ENCODE measurements at places on chromosomes 16 and 17.

- no peak for DNase-seq
Observed at GRCh38 chr16:58500430-58501241, 693 bp downstream of the NDRG4 start.

DNA sequence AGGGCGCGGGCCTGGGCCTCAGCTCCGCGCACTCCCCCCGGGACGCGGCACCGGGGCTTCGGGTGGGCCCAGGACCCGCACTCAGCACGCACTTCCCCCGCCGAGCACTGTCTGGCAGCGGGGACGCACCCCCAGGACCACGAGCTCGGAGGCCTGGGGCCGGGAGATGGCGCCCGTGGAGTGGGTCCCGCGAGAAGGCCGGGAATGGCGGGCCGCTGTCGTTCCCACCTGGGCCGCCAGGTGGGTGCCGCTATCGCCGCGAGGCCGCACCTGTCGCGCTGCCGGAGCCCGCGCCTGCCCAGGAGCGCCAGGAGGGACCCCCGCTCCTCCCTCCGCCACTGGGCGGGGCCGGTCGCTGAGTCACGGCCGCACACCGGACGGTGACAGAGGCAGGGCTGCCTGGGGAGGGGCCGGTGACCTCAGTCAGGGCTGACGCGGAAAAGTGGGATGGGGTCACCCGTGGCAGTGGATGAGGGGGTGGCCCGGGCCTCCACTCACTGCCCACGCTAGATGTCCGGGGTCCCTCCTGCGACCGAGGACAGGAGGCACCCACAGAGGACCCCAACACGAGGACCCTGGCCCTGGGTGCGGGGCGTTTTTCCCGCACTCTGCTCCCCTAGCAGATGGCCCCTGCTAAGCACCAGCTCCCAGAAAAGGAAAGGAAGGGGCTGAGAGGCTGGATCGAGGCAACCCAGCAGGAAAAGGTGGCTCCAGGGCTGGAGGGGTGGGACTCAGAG is 6.9 kb upstream of the ACTG1 start:
- DNase-seq, result peak; percentile 60

GRCh38 chr17:67554634-67555033 is 163.1 kb upstream of the NOL11 start:
- no peak for DNase-seq

- no peak for DNase-seq
Observed at GRCh38 chr16:64211331-64211730, 910.5 kb downstream of the CDH11 start.

- DNase-seq, result no peak
Observed at GRCh38 chr17:49527927-49528651, 33.0 kb downstream of the NGFR start.

- no peak for DNase-seq
Observed at GRCh38 chr17:82353484-82353883, 5.6 kb upstream of the TEX19 start.

DNA sequence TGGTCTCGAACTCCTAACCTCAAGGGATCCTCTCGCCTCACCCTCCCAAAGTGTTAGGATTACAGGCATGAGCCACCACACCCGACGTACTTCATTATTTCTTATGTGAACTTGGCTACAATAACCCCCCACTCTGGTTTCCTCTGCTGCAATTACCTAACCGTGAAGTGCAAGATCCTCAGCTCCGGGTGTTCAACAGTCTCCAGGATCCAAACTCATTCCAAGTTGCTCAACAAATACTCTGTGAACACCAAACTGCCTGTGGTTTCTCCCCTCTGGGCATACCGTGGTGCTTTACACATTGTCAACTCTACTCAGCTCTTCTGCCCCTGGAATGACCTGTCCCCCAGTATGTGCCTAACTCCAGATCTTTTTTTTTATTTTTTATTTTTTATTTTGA is 6.8 kb upstream of the SULT1A1 start:
- no peak for DNase-seq

DNA sequence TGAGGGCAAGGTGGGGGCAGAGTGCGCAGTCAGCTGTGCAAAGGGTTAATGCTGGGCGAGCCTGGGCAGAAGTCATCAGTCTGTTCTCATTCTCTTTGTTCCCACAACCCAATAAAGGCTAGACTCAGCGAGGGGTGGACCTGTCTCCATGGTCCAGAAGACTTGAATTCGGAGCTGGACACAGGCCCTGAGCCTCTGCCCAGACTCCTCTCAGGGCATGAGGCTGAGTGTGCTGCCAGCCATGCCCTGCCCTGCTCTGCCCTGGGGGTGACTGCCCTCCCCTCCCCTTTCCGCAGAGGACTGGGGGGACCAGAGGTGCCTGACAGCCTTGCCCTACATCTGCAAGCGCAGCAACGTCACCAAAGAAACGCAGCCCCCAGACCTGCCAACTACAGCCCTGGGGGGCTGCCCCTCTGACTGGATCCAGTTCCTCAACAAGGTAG is 54.5 kb downstream of the MRC2 start:
- DNase-seq, result no peak

DNA sequence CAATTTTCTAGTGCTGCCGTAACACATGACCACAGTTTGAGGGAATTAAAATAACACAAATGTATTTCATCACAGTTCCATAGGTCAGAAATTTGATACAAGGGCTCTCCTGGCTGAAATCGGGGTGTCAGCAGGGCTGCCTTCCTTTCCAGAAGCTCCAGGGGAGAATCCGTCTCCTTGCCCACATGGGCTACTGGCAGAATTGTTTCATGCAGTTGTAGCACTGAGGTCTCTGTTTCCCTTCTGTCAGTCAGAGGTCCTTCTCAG is 20.5 kb downstream of the EIF4A3 start:
- no peak for DNase-seq

GRCh38 chr17:56798916-56799315 is 34.8 kb downstream of the C17orf67 start:
- no peak for DNase-seq

- no peak for DNase-seq
Observed at GRCh38 chr17:18139092-18139491, 30.5 kb downstream of the MYO15A start.

DNA sequence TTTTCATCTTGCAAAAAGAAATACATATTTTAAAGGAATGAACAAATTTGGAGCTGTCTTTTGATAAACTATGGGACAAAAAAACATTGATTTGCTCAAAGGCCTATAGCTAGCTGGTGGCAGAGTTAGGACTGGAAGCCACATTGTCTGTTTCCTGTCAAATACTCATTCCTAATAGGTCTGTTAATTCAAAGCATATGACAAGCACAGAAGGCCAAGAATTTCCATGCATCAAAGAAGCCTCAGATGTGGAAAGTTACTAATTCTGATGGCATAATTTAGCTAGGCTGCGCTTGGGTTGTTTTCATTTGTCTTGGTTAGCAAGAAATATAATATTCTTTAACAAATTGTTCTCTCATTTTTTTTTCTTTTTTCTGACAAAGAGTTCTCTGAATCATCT is 98.0 kb downstream of the CDK5R1 start:
- no peak for DNase-seq

DNA sequence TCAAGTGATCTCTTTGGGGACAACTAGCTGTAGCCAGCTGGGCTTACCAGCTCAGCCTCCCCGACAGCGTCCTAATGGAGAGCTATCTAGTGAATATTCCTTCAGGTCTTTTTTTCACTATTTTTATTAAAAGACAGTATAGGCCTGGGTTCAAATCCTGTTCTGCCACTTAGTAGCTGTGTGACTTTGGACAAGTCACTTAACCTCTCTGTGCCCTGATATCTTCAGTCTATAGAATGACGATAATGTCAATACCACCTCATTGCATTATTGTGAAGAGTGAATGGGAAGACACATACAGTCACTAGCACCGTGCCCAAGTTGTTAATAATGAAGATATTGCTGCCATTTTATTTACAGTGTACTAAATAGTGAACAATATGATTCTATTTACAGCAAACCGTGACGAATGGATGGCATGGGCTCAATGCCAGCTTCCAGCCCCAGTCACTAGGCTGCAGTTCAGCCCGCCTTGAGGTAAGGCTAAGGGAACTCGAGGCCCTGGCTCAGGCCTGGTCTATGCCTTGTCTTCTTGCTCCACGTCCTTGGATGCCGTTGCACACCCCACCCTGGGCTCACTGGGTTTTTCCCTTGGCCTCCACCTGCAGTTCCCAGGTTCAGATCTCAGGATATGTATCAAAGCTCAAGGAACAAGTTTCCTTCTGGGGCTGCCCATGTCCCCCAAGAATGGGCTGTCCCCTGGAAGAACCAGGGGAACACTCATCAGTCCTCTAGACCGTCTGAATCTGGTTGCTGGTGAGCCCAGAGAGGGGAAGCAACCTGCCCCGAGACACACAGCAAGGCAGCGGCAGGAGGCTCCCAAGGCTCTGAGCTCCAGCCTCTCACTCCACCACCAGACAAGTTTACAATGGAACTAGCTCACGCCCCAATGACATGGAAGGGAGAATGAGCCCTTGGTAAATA is 95.4 kb upstream of the TNRC6C start:
- DNase-seq, result no peak

DNA sequence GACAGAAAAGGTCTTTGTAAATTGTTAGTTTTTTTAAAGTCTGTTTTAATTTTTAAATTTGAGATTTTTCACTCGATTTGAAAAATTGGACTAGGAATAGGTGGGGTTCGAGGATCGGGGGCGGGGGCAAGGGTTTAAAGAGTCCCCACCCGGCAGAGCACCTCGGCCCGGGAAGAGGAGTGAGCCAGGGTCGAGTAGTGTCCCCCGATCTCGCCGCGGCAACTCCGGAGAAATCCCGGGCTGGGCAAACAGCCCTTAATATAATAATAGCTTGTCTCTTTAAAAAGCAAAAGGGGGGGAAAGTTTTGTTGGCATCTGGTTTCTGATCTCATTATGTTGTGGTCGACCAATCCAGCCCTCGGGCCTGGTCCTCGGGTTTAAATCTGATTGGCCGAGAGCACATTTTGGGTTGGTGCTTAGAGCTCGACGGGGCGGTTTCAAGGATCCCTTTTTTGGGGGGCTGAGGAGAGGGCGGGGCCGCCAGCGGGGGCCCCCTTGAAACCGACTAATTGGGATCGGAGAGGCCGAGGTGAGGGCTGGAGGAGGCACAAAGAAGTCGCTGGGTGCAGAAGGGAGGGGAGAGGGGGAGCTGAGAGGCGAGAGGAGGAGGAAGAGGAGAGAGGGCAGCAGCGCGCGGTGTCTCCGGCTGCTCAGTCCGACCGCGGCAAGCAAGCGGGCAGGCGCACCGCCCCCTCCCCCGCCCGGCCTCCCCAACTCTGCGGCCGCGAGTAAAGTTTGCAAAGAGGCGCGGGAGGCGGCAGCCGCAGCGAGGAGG is at the start of gene FZD2:
Gene FZD2, plus strand, starts transcription at position 653 of the 775 bp plus-strand sequence. CDS start 205 bp downstream, outside the sequence.
- DNase-seq, result peak; percentile 30

DNA sequence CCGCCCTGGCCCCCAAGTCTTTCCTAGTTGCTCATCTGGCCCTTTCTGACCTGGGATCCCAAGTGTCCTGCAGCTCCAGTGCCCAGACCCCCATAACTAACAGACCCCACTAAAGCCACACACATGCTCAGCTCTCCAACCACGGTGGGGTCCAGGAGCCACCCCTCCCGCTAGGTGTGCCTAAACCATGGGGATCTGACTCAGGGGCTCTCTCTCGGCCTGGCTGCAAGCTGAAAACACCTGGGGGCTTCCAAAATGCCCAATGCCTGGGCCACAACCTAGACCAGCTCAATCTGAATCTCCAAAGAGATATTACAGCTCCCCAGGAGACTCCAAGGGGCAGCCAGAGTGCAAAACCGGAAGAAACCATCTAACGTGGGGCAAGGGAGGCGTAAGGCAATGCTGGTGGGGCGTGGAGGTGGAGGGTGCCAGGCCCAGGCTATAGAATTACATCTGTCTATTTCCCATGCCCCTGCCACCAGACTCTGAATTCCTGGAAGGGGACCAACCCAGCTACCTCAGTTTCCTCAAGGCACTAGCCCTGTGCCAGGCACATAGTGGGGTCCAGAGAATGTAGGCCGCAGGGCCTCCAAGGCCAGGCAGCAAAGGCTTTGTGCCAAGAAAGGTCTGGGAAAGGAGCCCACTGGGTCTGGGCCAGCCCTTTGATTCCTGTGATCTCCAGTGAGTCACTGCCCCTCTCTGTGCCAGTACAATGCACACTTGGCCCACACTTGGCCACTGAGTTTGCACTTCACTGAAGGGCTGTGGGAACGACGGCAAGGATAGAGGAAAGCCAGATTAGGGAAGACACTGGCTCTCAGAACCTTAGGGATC is 3.3 kb downstream of the CD2BP2 start:
- no peak for DNase-seq

DNA sequence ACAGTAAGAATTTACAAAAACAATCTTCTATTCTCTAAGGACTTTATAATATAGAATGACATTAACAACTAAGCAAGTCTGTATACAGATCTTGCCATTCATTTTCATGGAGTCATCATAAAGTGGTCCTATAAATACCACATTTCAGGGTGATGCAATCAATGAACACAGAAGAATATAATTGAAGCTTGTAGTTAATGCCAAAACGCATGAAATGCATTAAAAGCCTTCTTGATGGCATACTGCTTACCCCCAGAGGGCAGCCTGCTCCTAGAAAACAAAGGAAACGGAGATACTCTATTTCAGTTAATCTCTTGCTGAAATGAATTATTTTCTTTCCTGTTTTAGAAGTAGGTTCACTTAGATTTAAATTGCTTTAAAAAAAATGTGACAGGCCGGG is 45.2 kb upstream of the STAC2 start:
- no peak for DNase-seq

DNA sequence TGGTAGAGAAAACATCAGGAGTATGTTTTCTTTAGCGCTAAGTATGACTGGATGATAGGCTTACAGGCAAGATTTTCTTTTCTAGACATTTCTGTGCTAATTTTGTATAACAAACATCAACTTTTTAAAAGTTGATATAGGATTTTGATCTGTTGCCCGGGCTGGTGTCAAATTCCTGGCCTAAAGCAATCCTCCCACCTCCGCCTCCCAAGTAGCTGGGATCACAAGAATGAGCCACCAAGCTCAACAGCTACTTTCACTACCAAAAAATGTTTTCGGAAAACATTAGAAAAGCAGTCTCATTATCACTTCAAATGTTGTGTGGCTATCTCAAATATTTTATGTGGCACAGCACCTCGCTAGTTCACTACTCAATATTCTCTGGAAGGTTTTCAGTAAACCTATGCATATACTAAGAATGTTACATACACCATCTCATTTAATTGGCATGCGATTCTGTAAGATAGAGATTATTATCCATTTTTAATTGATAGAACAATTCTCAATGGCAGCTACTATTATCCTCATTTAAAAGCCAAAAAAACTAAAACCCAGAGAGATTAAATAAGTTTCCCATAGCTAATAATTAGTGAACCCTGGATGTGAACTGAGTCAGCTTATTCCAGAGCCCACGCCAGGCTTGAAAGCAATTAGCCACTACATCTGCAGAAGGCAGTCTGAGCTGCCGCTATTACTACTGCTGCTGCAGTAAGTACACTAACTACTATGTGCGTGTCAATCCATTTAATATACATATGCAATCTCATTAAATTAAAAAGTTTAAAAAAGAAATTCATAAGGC is 41.7 kb downstream of the CREBBP start:
- no peak for DNase-seq

All from stimulated activated CD8-positive, alpha-beta memory T cell treated with anti-CD3 and anti-CD28 coated beads, Interleukin-15, amount 100 ng/mL, for 48 hours (primary cell).